Hematopoietic multipotent progenitor cell treated with erythropoietin and hydrocortisone succinate and interleukin-3 and kit ligand, for 6 days (in vitro differentiated cells): ENCODE measurements at places on chromosomes 4 and X.

- no peak for DNase-seq
These were observed 77.4 kb upstream of the AGA start for GRCh38 chr4:177519481-177520260.

DNA sequence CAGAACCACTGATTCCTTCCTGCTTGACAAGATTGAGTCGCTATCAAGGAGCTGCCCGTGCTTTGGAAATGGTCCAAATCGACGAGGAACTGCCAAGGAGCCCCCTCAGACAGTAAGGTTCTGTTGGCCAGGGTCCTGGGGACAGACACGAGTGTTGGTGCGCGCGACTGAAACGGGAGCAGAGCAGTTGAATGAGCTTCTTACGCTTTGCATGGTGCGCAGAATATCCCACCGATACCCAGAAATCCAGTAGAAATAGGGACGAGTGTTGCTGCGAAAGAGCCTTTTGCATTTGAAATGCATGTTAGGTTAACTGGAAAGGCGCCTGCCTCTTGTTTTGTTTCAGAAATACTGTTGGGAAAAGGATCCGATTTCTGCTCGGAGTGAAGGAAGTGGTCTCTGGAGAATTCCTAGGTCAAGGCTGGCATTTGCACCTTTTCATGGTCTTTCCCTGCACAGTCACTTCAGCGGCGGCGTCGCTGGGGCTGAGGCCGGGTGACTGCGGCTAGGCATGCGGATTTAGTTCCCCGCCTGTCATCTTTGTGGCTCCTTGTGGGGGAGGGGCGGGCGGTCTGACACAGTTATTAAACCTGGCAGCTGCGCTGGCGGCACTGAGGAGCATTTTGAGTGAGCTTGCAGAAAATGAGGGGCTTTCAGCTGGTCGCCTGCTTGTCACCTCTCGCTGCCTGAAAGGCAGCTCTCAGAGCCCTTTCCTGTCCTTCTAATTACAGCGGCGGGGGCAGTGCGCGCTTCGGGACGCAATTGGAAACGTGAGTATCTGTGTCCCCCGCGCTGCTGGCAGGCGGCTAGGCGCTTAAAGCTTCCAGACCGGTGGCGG is 51.5 kb upstream of the TRIM2 start:
- DNase-seq, result peak; percentile 76

- DNase-seq, result no peak
These were observed 106.6 kb downstream of the FNIP2 start for GRCh38 chr4:158875455-158875854.

GRCh38 chrX:275967-276580 is 5.1 kb upstream of the PLCXD1 start:
- DNase-seq, result peak; percentile 77

DNA sequence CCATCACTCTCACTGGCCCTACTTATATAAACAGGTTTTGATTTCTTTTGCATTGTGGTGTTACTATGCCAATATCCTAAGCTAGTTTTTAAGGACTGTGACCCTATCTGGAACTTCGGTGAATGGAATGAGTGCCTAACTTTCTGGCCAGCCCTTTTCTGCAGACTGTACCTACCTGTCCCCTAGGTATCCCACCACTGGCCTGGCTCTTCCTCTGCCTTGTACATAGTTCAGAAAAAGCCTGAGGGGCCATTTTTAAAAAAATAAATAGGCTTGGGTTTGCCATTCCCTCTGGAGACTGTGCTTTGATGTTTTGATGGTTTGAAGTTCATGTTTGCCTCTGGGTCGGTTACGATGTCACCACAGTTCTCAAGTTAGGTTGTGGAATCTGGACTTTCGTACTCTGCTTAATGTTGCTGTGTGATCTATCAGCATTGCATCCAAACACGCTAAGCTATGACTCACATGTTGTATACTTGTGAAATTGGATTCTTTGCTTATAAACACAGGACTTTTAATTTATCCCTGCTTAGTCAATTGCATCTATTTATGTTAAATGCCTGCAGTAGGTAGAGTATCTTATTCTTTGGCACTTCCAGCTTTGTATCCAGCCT is 182.0 kb downstream of the ANKRD50 start:
- DNase-seq, result no peak

GRCh38 chrX:40415675-40416074 is 165.1 kb upstream of the ATP6AP2 start:
- no peak for DNase-seq

DNA sequence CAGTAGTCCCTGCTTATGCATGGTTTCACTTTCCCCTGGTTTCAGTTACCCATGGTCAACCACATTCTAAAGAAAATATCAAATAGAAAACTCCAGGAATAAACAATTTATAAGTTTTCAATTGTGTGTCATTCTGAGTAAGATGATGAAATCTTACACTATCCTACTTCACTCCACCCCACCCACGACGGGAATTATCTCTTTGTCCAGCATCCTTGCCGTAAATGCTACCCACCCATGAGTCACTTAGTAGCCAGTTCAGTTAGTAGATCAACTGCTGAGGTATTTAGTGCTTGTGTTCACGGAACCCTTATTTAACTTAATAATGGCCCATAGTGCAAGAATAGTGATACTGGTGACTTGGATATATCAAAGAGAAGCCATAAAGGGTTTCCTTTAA is 91.4 kb downstream of the KLHL13 start:
- DNase-seq, result no peak

GRCh38 chrX:20620306-20620705 is 353.6 kb upstream of the RPS6KA3 start:
- no peak for DNase-seq

GRCh38 chr4:184734758-184735157 is 862 bp upstream of the CENPU start:
- DNase-seq, result no peak

GRCh38 chr4:168540503-168541265 is 43.8 kb downstream of the PALLD start:
- no peak for DNase-seq

GRCh38 chrX:25011589-25012432 is 4.0 kb downstream of the ARX start:
- no peak for DNase-seq

DNA sequence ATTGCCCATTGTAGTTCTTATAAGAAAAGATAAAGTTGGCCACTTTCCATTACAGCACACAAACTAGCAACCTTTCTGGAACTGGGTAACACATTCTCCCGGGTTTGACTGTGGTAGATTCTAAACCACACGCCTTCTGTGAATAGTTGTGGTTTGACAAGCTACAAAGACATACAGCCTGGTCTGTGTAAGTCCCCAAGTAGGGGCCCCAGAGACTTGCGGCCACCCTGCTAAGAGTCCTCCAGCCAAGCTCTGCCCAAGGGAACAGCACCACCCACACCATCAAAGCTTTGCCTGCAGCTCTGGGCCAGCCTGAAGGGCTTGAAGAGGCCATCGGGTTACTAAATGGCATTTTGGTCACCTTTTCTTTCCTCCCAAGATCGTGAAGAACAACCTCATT is 203.4 kb downstream of the MAML3 start:
- peak; percentile 77 for DNase-seq

DNA sequence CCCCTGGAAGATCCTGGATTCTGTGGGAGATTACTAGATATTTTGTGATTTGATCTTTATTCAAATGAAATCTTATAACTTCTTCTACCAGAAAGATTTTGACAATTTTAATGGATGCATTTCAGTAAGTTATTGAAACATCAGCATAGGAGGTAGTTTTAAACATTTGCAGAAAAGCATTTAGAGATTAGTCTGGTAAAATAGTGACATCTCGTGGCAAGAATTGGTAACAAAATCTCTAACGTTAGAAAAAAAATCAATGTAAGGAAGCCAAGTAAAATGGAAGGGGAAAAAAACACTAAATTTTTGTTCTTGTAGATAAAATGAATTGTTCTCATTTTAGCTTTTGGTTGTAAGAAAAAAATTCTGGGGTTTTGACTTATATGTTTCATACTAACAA is 73.3 kb downstream of the TASL start:
- peak; percentile 47 for DNase-seq

- DNase-seq, result no peak
These were observed 50.6 kb upstream of the MAN2B2 start for GRCh38 chr4:6524436-6524835.

DNA sequence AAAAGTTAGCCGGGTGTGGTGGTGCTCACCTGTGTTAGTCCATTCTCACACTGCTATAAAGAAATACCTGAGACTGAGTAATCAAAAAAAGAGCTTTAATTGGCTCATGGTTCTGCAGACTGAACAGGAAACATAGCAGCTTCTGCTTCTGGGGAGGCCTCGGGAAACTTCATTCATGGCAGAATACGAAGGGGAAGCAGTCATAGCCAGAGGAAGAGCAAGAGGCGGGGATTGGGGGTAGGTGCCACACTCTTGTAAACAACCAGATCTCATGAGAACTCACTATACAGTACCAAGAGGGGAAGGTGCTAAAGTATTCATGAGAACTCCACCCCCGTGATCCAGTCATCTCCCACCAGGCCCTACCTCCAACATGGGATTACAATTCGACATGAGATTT is 64.1 kb downstream of the BEND4 start:
- DNase-seq, result no peak

- DNase-seq, result no peak
These were observed 1.5 kb downstream of the IL1RAPL2 start for GRCh38 chrX:104567506-104567905.

GRCh38 chr4:57865264-57865663 is 755.1 kb upstream of the IGFBP7 start:
- DNase-seq, result no peak

DNA sequence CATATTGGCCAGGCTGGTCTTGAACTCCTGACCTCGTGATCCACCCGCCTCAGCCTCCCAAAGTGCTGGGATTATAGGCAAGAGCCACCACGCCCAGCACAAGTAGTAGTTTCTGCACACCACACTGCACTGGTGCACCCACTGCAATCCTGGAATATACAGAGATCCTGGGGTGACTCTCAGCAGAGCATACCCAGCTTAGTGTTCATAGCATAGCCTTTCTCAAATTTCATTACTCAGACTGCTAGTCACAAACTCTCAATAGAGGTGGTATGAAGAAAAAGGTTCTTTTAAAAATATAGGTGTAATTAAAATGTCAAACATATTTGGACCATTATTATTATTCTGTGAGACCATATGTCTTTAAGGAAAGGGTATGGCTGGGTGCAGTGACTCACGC is 6.2 kb upstream of the ARHGAP10 start:
- DNase-seq, result no peak

DNA sequence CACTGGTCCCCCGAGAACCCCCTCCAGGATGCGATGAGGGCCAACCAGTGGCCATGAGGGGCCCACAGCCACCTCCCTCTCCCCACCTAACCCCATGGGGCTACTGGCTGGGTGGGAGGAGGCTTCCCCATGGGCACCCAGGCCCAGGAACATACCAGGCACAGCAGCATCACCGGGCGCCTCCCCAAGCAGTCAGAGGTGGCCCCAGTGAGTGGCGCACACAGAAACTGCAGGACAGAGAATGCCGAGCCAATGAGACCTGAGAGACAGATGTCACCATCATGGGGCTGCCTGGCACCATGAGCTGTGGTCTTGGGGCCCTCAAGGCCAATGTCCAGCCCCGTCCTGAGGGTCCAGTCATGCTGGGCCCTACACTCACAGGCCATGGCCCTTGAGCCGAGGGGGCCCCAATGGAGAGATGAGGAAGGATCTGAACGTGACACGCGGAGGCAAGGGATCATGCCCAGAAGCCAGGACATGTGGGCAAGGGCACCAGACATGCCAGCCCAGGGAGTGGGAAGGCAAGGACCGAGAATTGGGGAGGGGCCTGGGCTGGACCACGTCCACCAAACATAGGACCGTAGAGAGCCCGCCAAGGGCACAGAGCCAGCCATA is 30.1 kb downstream of the NOP14 start:
- DNase-seq, result peak; percentile 44

GRCh38 chr4:2686379-2687265 is 69.5 kb downstream of the TNIP2 start:
- no peak for DNase-seq

DNA sequence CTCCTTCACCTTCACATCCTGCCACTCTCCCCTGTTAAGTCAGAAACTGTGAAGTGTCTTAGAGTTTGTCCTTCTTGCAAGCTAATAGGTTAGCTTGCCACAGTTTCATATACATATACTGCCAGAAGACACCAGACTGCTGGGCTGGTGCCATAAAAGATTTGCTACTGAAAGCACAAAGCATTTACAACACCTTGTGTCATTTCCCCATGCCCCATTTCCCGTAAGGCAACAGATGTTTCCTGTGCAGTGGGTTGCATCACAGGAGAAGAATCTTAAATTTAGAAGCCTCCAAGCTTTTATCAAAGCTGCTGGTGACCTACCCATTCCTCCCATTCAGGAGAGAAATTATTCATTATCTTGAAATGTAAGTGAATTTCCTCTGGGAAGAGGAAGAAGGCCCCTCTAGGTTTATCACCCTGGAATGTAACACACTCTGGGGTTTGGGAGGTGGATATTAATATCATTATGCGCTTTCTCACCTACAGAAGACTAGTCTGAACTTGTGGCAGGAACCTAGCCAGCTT is 34.5 kb upstream of the RAB33B start:
- DNase-seq, result peak; percentile 81

DNA sequence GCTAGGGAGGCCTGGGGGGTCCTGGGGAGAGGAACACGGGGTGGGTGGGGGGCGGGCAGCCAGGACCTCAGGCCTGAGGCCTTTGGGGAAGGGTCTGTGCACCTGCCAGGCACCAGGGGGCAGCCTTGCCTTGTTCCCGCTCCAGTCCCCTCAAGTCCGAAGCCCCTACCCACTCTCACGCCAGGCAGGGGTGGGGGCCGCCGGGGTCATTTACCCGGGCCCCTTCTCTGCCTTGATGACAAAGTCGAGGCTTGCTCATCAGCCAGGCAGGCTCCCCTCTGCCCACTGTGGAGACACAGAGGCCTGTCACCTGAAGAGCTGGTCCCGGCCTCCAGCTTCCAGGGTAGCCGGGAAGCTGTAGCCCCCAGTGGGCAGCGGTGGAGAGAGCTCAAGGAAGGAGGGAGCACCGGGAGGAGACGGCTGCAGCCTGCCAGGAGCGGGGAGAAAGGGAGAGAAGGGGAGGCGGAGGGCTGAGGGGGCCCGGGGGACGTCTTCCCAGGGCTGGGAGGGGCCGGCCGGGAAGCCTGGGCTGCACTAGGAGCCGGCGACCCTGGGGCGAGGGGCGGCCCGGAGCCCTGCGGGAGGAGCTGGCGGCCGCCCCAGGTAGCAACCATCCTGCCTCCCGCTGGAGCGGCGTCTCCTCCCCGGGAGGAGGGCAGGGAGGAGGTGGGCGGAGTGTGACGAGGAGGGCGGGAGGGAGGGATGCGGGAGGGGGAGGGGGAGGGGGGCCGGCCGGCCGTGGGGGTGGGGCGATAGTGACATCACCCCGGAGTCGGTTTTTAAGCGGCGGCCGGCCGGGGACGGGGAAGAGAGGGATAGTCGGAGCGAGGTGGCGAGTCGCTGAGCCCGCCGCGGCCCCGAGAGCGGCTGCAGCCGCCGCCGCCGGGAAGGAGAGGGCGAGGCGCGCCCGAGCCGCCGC is at the start of gene SLC6A8:
TSS of gene SLC6A8 (plus strand) at position 806 of the 919 bp plus-strand sequence. CDS start 649 bp downstream, outside the sequence.
- peak; percentile 64 for DNase-seq

GRCh38 chr4:70556856-70557255 is 35.2 kb upstream of the AMBN start:
- peak; percentile 13 for DNase-seq

- DNase-seq, result no peak
These were observed 156.4 kb downstream of the HS6ST2 start for GRCh38 chrX:132802033-132802432.

- peak; percentile 4 for DNase-seq
These were observed 309.5 kb upstream of the FMR1 start for GRCh38 chrX:147602176-147602696.
